A549 treated with GW870086 at 1 μM for 4 hours (cell line): ENCODE measurements at places on chromosomes 6 and 20. TPM values are rescaled to one million over a fixed set of nuclear protein-coding genes. Genes with fewer than 3 reads are reported as not detected.

The CBFA2T2 gene
- 3.9 to 6.7 TPM (median 5.9 TPM) in 5 replicates for total RNA-seq

The CNKSR3 gene
- 6.3 to 9.3 TPM (median 7.8 TPM) in 5 replicates for total RNA-seq

The NQO2 gene
- 60.6 to 79.8 TPM (median 77.7 TPM) in 5 replicates for total RNA-seq

The C20orf202 gene
- total RNA-seq, result 0.09 TPM in 1 of 5 replicates, not detected in the others

The FAM184A gene
- not detected in 5 replicates for total RNA-seq

The OTOR gene
- total RNA-seq, result not detected in 5 replicates

The SAMD3 gene
- not detected in 5 replicates for total RNA-seq
